ENCODE measurements at places on chromosomes 7 and 10.

- peak; percentile 28 for DNase-seq
Observed at GRCh38 chr10:24207781-24208611, 942 bp upstream of the KIAA1217 start.

DNA sequence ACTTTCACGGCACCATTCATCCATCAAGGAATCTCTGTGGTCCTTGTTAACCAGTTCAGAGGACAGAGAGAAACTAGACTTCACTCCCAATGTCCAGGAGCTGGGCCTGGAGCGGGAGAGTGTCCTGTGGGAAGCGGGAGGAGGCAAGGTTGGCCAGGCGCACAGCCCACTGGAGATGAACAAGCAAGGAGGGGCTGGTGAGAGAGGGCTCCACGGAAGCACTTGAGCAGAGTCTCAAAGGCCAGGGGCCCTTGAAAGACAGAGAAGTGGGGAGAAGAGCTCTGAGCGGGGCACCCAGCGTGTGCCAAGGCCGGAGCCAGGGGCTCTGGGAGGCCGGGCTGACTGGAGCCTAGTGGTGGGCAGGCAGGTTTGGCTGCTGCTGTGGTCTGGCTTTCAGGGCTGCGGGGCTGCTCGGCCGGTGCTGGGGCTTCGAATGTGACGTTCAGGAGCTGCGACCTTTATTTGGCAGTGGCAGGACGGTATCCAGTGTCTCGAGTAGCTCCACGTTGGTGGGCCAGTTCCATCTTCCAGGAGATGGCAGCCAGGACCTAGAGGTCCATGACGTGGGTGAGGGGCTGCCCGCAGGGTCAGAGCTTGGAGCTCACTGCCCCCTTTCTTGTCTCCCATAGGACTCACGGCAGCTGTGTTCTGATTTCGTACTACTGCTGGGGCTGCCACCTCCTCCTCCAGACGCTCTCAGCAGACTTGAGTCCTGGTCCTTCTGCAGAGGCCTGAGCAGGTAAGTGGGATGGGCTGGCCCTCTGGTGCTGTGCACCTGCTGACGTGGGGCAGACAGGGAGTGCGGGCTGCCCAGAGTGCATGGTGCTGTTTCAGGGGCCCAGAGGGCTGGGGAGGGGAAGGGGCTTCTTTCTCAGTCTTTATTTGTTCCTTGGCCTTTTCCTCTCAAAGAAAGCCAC lies 49.8 kb downstream of the ZMIZ1 start:
- no peak for DNase-seq

- no peak for DNase-seq
Observed at GRCh38 chr7:2715341-2716231, 27.6 kb downstream of the AMZ1 start.

GRCh38 chr10:50653142-50653541 lies 29.4 kb upstream of the SGMS1 start:
- DNase-seq, result peak; percentile 19

GRCh38 chr7:6279937-6280336 lies 7.5 kb upstream of the CYTH3 start:
- DNase-seq, result peak; percentile 44
